Activated T-cell treated with anti-CD3 and anti-CD28 coated beads for 1 hour (primary cell): ENCODE measurements at places on chromosomes 5 and 9.

- DNase-seq: no peak
Measured at GRCh38 chr9:135040892-135041291, 46.6 kb upstream of the OLFM1 start.

GRCh38 chr9:92976431-92976830 is 29.1 kb downstream of the FGD3 start:
- no peak for DNase-seq

DNA sequence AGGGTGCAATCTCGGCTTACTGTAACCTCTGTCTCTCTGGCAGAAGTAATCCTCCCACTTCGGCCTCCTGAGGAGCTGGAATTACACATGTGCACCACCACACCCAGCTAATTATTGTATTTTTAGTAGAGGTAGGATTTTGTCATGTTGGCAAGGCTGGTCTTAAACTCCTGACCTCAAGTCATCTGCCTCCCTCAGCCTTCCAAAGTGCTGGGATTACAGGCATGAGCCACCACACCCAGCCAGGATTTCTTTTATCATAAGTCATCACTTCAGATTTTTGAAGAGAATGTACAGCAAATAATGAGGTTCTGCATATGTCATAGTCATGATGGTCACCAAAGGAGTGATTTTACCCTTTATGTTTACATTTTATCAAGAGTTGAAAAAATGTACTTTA is 108.1 kb downstream of the GCNT1 start:
- DNase-seq: no peak

GRCh38 chr5:17398431-17398830 is 99.6 kb upstream of the TAF11L2 start:
- DNase-seq: no peak

GRCh38 chr9:134564431-134565170 is 77.0 kb upstream of the COL5A1 start:
- no peak for DNase-seq

GRCh38 chr9:111458139-111459009 is 25.8 kb downstream of the ECPAS start:
- DNase-seq: no peak

GRCh38 chr9:92704528-92704927 is 34.6 kb upstream of the IPPK start:
- DNase-seq: no peak

GRCh38 chr5:116532762-116533525 is 41.7 kb downstream of the SEMA6A start:
- no peak for DNase-seq

DNA sequence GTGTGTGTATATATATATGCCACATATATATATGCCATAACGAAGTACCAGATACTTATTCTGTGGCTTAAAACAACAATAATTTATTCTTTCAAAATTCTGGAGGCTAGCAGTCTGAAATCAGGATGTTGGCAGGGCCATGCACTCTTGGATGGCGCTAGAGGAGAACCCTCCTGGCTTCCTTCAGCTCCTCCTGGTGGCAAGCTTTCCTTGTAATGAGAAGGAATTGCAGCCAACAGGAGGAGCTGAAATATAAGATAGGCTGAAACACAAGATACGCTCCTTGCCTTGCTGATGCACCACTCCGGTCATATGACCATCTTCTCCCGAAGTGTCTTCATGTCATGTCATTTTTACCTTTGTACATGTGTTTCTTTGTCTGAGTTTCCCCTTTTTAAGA is 368.1 kb upstream of the CTNND2 start:
- no peak for DNase-seq

- no peak for DNase-seq
Measured at GRCh38 chr5:98433673-98434072, 339.8 kb upstream of the RGMB start.

- DNase-seq: no peak
Measured at GRCh38 chr9:86902586-86902985, 44.7 kb downstream of the GAS1 start.

GRCh38 chr5:54835647-54836046 is 149.7 kb downstream of the ESM1 start:
- DNase-seq: no peak

- DNase-seq: no peak
Measured at GRCh38 chr5:103693517-103693916, 130.9 kb upstream of the NUDT12 start.
